ENCODE measurements at places on chromosomes 12 and 14.
A peak's percentile ranks its signal among the peaks of the same experiment; 100 is the strongest.

DNA sequence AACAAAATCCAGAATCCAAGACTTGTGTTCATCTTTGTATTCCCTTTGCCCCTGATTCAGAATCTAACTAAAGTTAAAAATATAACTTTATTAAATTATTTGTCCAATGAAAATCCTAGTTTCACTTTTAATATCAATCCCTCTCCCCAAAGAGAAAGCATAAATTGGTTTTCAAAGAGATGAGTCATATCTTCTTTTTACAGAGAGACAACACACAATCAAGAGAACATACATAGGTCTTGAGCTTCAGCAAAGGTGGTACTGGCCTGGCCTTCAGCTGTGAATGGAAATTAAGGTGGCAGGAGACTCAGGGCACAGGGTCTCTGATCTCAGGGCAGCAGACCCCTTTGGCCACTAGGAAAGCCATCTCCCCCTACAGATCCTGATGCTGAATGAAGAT is 4.3 kb upstream of the ASCL1 start:
- DNase-seq, result no peak

DNA sequence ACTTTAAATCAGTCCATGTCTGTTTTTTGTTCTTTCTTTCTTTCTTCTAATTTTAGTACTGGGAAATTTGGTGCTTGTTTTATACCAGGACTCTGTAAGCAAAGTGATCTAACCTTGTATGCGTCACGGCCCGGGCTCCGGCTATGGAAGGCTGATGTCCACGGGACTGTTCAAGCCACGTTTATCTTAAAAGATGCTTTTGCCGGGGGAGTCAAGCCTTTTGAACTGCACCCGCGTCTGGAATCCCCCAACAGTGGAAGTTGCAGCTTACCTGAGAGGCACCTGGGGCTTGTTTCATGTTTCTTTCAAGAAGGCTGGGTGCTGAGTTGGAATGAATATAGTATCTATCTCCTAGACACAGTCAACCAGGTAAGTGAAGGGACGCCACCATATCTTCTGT is 62.2 kb downstream of the TECPR2 start:
- no peak for DNase-seq

GRCh38 chr14:93712079-93712837 is 76.0 kb downstream of the PRIMA1 start:
- DNase-seq, result peak; percentile 69

- peak; percentile 83 for DNase-seq
Measured at GRCh38 chr14:100421756-100422470, 98.8 kb downstream of the SLC25A47 start.

- no peak for DNase-seq
Measured at GRCh38 chr14:68547305-68548193, 245.3 kb downstream of the ZFP36L1 start.

DNA sequence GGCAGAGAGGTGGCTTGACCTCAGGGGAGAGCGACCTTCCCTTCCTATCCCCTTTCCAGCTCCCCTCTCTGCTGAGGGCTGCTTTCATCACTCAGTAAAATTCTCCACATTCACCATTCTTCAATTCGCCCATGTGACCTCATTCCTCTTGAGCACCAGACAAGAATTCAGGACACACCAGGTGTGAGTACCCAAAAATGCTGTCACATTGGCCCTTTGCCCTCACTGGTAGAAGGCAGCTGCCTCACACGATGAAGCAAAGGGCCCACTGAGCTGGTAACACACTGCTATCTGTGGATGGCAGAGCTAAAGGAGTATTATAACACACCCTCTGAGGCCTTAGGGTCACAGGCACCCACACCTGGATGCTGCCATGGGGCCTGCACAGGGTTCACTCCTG is 59.7 kb downstream of the SSH1 start:
- DNase-seq, result no peak

- no peak for DNase-seq
Measured at GRCh38 chr12:49489720-49490119, 49.1 kb upstream of the KCNH3 start.

DNA sequence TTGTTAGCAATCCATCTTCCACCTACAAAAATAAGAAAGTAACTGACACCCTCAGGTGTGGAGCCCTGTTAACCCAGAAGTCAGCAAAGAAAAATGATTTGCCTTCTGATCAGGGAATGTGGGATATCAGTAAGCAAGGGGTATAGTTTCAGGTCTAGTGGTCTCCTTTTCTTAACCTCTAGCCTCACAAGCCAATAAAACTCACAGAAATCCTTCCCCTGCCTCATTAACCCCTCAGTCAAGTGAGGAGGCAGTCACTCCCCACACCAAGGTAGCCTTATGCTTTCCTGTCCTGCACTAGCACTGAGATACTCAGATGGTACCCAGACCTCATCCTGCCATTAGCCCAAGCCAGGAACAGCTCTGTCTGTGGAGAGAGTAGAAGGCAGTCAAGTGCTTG is 103.4 kb upstream of the VASH1 start:
- DNase-seq, result no peak

GRCh38 chr12:77042833-77043232 is 22.5 kb downstream of the E2F7 start:
- DNase-seq, result no peak

- no peak for DNase-seq
Measured at GRCh38 chr12:91144053-91144452, 32.8 kb upstream of the LUM start.

- DNase-seq, result no peak
Measured at GRCh38 chr12:125853670-125854069, 788.4 kb downstream of the AACS start.

DNA sequence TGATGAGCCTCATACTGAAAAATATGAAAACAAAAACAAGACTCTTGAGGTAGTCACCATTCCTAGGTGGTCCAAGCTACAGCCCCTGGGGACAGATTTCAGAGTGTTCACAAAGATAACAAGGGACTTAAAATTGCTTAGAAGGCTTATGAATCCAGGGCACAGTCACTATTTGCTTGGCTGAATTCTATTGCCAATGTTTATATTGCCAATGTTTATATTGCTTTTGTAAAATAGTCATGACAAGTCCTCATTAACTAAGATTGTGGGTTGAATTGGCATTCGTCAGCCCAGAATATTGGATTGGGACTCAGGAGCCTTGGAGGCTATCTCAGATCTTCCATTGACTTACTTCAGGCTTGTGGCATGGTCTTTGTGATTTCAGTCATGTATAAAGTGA is 6.4 kb downstream of the TMEM117 start:
- no peak for DNase-seq

GRCh38 chr12:106601496-106601895 is 18.7 kb downstream of the RFX4 start:
- DNase-seq, result no peak

DNA sequence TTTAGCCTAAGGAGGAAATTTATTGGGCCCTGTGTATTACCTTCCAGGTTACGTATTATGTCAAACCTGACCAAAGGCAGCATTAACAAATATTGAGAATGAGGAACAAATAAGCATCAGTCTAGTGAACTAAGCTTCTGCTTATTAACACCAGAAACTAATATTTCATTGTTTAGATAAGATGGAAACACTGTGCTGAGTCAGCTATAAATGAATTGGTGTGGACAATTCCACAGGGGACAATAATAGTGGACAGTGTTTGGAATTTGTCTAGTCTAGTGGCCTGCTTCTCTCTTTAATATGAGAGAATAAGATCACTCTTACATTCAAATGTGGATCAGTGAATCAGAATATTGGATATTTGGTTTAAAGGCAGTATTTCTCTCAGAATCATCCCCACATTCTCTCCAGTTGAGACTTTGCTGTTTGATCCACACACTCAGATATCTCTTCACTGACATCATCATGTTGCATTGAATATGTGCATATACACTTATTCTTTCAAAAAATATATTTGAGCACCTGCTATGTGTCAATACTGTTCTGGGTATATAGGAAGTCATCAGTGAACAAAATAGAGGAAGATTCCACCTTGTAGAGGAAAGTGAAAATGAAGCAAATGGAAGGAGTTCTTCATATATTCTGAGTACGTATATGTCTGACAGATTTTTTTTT is 136.3 kb downstream of the DIO2 start:
- DNase-seq, result no peak

- DNase-seq, result no peak
Measured at GRCh38 chr12:13940335-13940865, 41.0 kb downstream of the GRIN2B start.

DNA sequence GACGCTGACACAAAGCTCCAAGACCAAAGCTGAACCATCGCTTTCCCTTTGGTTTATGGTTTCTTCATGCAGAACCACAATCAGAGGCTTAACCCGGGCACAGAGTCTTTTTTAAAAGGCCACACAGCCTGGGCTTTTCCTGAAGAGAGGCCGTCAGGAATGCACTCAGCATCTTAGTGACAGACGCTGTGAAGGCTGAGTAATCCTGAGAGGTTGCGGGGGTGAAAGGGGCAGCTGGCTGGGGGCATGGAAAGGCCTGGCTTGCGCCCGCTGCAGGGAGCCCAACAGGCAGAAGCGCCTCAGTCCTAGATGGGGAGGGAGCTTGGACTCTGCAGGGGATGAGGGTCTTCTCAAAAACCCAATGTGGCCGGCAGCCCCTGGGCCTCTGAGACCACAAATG is 13.6 kb downstream of the CTDSP2 start:
- no peak for DNase-seq

- DNase-seq, result no peak
Measured at GRCh38 chr14:31283578-31284252, 76.1 kb upstream of the HECTD1 start.

DNA sequence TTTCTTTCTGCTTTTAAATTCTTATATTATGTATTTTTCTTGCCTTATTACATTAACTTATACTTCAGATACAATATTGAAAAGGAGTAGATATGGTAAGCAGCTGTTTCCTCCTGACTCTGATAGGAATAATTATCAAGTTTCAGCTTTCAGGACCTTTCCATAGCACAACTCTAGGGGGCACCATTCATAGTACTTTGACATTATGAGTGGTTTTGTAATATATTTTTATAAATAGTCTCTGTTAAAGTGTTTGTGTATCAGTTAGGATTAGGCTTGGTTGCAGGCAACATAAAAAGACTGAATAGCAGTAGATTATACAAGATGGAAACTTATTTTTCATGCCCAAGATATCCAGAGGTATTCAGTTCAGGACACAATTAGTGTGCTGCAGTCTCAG is 27.9 kb upstream of the PARP11 start:
- DNase-seq, result no peak

DNA sequence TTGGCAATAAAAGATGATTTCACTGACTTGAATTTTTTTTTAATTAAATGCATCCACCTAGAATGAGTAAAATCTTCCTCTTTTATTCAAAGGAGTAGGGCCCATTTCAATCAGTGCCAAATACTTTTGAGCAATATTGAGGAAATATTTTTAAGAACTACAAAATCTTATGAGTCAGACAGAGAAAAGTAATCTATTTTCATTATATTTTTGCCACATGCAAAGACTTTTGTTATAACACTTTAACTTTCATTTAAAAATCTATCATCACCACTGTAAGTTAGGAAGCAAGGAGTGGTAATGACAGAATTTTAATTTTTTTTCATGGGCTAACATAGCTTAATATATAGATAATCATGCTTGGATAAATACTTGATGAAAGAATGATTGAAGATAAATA is 345.2 kb upstream of the KITLG start:
- DNase-seq, result no peak

DNA sequence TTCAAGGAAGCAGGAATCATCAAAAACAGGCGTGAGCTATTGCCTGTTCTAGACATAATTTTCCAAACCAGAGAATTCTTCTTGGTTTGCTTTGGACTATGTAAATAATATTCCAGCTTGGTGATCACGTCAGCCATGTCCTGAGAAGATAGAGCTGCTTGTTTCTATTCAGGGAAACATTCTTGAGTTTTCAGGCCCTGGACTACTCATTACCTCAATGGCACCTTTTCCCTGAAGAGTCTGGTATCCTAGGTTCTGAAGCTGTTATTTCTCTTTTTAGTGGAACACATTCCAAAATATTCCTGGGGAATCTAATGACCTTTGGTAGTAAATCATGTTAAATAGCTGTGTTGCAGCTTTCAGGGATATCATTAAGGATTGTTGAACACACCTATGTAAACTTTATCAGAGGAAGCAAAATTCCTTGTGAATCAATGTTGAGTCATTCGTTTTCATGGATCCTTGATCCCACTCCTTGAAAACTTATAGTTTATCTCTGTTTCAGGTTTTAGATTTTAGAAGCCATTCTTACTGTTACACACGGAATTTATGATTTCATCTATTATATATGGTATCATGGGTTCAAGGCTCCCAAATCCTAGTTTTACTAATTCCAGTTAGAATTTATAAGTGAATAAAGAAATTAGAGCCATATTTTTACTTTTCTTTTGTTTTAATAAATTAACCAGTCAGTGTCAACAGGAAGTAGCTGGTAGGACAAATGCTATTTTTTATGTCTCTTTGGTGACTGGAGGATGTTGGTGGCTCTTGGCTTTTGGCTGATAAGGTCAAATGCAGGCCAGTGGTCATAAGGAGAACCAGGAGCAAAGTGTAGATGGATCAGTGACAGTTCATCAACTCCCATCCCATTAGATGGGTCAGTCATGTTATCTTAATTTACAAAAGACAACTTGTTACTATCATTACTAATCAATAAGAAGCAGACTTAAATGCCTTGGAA is 380.1 kb downstream of the ZFP36L1 start:
- DNase-seq, result no peak

GRCh38 chr14:62071039-62071438 is 308.8 kb downstream of the SNAPC1 start:
- no peak for DNase-seq

GRCh38 chr12:53200107-53200457 is 7.0 kb downstream of the ITGB7 start:
- no peak for DNase-seq

- DNase-seq, result no peak
Measured at GRCh38 chr14:78985668-78986381, 815.7 kb downstream of the NRXN3 start.

GRCh38 chr12:117803001-117803400 is 165.8 kb downstream of the KSR2 start:
- DNase-seq, result no peak

DNA sequence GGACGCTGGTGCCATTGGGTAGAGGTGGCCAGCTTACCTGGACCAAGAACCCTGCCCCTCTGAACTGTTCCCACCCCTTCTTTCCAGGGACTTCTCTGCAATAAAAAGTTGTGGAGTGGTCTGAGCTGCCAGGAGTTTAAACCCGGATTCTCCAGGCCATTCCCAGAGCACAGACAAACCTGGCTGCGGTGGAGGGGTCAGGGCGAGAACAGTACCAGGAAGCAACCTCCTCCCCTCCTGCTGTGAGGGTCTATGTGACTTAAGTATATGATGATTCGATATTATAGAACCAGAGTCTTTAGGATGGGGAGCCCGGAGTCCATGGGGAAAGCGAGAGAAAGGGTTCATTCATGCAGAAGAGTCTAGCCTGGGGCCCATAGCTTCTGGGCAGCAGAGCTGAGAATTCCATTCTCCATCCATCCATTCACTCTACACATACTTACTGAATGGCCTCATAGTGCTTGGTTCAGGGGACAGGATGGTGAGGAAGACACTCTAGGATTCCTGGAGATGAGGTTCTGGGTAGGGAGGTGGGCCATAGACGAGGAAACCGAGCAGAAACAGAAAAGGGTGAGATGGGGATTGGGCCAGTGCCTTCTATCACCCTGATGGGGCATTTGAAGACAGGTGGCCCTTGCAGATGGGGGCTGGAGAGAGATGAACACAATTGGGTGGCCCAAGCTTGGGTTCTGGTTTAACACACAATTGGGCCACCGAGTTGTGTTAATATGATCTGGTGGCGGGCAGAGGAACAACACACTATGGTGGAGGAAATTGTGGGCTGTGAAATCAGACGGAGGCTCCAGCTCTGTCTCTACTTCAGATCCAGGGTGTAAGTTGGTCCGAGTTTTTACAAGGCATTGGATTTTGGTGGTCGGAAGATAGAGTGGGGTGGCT is 5.2 kb downstream of the KRT86 start:
- no peak for DNase-seq
